ENCODE measurements at places on chromosomes 5 and 9.

- DNase-seq: no peak
These were observed 18.0 kb downstream of the PLAA start for GRCh38 chr9:26928902-26929495.

DNA sequence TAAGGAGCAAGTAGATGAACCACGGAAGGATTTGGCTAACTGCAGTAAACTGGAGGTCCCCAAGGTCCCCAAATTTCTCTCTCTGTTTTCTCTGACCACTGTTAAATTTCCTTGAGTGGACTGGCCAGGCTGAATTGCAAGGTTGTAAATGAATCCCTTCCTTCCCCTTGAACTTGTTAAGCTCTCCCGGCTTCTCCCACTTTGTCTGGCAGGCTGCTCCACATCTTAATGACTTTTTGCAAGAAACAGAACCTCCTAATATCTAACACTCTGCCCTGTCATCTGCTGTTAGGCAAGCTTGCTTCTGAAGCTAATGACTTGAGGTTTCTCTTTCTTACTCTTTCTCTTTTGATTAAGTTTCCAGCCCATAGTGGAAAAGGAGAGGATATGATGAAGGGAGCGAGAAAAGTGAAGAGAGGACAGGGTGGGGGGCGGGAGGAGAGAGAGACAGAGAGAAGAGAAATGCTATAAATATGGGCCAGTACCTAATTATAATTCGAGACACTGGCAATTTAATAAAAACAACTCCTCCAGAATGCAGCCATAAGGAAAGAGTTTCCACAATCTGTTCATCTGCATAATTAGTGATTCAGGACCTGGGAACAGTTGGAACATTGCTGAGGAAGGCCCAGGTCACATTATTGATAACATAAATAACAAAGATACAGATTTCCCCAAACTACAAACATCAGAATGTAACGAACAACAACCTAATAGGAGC is 437.3 kb upstream of the MPDZ start:
- DNase-seq: no peak

- DNase-seq: no peak
These were observed 68.1 kb downstream of the GDNF start for GRCh38 chr5:37771731-37772130.

- no peak for DNase-seq
These were observed 1.6 kb downstream of the CRAT start for GRCh38 chr9:129108805-129109536.

GRCh38 chr9:109726119-109726518 is 53.9 kb upstream of the PALM2AKAP2 start:
- DNase-seq: no peak

DNA sequence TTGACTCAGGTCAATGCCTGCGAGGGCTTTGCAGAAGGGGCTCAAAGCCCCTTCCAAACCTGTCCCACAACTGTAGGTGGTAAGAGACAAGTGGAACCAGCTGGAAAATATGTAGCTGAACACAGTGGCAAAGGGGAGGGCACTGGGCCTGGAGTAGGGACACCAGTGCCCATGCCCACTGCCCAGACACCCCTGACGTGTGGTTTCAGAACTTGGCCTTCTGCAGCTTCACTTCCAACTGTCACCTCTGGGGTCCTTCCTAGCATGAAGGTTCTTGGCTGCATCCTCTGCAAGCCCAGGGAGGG is 233.1 kb upstream of the IRX1 start:
- no peak for DNase-seq

DNA sequence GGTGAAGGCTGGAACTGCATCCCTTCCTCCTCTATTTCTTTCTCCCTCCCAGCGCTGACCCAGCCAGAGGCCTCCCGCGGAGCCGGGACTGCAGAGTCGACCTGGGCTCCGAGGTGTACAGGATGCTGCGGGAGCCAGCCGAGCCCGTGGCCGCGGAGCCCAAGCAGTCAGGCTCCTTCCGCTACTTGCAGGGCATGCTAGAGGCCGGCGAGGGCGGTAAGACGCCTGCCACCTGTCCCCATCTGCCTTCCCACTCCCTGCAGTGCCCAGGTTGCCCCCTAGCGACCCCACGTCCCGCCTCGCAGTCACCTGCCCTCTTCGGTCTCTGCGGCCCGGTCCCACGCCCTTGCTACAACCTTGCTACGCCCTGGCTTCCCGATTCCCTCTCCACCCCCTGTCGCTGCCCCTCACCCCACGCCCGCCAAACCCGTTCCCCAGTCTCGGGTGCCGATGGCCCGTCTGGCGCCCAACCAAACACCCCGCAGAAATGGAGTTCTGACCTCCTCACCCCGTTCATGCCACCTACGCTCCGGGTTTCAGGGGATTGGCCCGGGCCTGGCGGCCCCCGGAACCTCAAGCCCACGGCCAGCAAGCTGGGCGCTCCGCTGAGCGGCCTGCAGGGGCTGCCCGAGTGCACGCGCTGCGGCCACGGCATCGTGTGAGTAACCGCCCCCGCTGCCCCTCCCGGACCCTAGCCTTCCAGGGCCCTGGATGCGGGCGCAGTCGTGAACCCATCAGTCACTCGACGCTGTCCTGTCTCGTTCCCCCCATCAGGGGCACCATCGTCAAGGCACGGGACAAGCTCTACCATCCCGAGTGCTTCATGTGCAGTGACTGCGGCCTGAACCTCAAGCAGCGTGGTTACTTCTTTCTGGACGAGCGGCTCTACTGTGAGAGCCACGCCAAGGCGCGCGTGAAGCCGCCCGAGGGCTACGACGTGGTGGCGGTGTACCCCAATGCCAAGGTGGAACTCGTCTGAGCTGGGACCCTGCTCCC is 14.1 kb downstream of the PDLIM4 start:
- no peak for DNase-seq

DNA sequence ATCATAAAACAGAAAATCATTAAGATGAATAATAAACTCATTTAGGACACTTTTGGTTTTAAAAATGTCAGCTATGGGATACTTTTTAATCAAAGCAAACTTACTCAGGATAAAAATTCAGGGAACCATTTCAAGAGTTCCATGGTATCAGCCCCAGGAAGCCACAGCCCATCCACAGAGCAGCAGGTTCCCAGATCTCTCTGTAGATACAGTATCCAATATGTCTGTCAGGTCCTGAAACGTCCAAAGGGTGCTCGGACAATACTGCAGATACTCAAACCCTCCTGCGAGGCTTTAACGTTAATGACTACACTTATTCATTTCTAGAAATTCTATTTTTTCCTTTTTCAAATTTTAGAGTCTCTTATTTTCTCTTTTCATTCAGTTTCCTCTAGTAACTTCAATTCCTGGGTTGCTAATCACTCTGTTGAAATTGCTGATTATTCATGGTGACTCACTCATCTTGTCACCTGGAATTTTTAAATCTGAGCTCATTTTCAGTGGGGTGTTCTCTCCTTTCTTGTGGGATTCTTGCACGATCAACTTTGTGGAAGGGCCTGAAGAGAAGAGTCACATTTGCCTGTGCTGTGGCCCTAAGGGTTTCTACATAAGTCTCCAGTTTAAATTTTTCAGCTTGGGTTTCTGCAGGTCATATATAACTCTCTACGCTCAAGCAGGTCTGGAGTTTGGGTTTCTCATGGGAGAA is 435.8 kb downstream of the CTNND2 start:
- no peak for DNase-seq

DNA sequence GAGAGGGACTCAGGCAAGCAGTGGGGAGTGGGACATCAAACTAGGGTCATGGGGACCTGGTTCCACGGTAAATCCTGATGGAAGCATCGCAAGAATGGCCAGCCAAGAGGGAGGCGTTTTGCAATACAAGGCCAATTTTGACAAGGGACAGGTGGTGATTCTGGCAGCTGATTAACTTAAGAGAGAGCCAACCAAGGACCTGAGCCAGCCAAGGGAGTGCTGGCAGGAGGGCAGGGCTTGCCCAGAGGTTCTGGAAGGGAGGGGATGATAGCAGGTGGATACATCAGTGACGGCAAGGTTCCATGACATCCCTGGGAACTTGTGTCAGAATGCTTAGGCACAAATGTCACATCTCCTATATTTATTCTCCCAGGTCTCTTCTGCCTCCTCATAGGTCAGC is 32.8 kb upstream of the PUM3 start:
- DNase-seq: no peak

DNA sequence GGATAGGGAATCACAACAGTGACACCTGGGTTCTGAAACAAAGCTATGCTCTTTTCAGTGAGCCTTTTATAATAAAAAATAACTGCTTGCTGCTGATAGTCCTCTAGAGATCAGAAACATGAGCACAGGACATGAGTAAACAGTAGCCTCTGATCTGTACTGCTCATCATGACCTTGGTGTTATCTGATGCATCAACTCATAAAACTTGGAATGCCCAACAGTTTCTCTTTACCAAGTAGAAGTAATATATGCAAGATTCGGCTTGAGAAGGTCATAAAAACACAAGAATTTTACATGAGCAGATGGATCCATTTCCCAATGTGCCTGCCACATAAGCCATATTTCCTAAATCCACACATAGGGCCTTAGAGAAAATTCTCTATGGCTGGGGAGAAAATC is 318.3 kb upstream of the GRAMD2B start:
- DNase-seq: no peak

- no peak for DNase-seq
These were observed 20.2 kb upstream of the EGFL7 start for GRCh38 chr9:136642439-136642921.

DNA sequence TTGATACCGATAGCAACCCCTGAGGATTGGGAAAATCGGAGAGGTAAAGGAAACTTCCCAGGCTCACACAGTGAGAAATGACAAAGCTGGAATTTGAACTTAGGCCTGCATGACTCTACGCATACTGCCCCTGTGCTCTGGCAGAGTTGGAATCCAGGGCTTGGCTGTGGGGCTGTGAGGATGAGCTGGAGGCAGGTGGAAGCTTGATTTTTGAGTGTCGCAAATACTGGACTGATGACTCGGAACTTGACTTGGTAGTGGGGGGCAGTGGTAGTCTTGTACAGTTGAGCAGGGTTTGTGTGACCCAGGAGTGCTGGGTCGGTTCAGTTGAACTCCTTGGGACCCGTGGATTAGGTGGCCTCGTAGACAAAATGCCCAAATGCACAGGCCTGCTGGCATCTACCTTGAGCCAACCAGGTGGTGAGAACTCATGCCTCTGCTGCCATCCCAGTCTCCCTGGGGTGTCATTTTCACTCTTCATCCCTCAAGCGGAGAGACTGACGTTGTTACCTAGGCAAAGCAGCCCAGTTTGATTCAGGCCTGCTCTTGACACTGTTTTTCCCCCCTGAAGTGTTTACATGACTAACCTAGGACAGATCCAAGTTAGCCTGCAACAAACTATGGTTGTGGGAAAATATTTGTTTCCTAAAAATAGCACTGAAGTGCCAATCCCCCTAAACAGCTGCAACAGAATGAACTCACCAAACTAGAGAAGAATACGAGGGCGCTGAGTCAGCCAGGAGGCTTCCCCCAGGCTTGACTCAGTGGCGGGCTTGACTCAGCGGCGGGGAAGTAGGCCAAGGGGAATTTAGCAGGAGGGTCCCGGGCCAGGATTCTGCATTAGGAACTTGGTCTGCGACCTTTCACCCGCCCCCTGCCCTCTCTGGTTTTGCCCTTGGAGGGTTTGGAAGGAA is 45.7 kb upstream of the ORM1 start:
- no peak for DNase-seq

- DNase-seq: no peak
These were observed 143.2 kb downstream of the PSAT1 start for GRCh38 chr9:78439866-78440830.

DNA sequence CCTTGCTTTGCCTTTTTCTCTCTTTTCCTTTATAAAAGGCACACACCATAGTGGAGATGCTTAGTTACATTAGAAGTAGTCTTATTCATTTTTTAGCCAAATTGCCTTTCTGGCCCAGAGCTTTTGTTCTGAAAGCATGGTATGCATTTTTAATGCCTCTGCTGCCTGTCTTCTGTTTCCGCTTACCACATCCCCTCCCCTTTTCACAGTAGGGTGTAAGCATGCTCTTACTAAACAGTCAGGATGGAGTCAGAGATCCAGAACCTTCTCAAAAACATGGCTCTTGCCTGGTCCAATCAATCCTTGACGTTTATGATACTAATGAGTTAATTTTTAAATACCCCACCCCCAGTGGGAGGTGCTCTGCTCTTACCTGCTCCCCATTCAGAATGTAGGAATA is 22.5 kb downstream of the PPP3R2 start:
- no peak for DNase-seq

- no peak for DNase-seq
These were observed 56.5 kb upstream of the NKD2 start for GRCh38 chr5:951940-952596.

DNA sequence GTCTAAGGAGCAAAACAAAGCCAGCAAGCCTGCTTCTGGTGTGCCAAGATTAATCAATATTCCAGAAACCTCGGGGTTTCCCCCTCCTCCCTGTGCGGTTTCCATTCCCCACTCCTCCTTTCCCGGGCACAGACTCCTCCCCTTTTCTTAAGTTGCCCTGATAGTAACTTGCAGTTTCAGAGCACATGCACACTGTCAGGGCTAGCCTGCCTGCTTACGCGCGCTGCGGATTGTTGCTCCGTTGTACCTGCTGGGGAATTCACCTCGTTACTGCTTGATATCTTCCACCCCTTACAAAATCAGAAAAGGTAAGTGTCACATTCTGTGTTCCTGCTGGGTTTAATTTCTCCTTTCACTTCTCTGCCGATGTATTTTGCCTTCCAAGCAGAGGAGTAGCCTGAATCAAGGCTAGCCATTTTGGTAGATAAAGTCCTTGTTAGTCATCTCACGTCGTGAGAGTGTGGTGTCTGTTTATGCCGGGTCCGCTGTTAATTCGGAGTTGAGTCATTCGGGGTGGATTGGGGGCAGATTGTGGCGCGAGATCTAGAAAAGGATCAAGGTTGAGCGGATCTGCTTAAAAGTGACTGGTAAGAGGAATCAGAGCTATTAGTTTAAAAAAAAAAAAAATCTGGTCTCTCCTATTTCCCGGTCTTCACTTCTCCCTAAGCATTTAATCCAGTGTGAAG is at the start of gene SLC1A3:
Gene SLC1A3 (plus strand): TSS at position 179 of the 686 bp plus-strand sequence. CDS start 1,818 bp downstream, outside the sequence.
- peak; percentile 75 for DNase-seq

- DNase-seq: no peak
These were observed 96.8 kb downstream of the OR2K2 start for GRCh38 chr9:111232997-111233790.

DNA sequence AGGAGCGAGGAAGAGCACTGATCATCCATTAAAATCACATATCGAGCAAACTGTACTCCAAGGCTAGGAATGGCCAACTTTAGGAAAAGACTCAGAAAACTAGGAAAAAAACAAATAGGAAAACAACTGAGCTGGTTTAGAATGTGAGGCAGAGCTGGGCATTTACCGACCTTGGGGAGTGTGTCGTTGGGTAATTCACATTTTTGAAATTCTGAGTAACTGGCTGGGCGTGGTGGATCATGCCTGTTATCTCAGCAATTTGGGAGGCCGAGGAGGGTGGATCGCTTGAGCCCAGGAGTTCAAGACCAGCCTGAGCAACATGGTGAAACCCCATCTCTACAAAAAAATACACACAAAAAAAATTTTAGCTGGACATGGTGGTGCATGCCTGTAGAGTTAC is 70.1 kb downstream of the ZFAND5 start:
- DNase-seq: peak; percentile 71

All from CD14-positive monocyte (primary cell).